NCI-H1092 (cell line): ENCODE measurements at places on chromosomes 2 and 18.

- DNase-seq = no peak
These were observed 14.1 kb downstream of the LIMS1 start for GRCh38 chr2:108548208-108549003.

DNA sequence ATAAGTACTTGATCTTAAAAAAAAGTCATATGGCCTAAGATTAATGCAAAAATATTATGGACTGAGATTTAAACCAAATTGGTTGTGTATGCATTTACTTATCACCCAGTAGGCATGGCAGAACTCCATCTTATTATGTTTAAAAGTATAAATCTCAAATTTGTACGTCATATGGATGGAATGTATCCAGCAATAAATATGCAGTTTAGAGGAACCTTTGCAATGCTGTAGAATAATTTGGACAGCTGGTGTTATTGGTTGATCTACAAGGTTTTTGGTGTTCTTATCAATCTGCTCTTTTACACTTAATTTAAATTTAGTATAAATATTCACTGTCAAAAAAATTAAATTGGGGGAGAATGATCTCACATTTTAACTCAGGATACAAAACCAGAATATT lies 640.2 kb downstream of the SATB2 start:
- DNase-seq = no peak

DNA sequence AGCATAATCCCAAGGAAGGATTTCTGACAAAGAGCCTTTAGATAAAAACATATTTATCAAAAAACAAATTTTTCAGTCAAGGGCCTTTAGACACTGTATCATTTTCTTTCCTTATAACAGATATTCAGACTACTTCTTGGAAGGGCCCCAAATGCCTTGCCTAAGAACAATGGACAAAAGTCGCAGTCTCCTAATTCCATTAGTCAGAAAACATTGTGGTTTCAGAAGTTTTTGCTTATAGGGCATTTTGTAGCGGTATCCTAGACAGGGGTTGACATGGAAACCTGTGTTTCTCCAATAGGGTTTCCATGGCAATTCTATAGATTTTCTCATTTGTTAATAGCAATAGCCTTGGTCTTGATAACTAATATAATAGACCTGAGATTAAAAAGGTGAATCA lies 36.7 kb upstream of the AGPS start:
- DNase-seq = no peak

DNA sequence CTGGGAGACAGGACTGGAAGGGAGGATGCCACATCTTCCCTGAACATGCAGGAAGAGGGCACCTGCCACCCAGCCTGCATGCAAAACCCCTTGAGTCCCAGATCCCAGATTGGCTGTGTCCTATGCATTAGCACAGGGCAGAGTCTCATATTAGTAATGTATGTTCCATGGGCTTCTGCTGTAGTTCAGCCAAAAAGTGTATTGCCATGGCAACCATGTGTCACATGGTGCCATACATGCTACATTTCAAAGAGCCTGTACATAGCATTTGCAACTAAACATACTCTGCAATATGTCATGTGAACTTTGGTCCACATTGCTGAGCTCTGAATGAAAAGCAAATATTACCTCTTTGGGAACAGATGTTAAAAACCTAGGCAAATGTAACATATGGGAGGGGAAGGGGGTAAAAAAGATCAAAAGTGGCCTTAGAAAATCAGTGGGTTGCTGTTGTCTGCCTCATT lies 78.4 kb downstream of the DPP4 start:
- no peak for DNase-seq

GRCh38 chr2:165248238-165248637 lies 9.0 kb downstream of the SCN2A start:
- DNase-seq = no peak

DNA sequence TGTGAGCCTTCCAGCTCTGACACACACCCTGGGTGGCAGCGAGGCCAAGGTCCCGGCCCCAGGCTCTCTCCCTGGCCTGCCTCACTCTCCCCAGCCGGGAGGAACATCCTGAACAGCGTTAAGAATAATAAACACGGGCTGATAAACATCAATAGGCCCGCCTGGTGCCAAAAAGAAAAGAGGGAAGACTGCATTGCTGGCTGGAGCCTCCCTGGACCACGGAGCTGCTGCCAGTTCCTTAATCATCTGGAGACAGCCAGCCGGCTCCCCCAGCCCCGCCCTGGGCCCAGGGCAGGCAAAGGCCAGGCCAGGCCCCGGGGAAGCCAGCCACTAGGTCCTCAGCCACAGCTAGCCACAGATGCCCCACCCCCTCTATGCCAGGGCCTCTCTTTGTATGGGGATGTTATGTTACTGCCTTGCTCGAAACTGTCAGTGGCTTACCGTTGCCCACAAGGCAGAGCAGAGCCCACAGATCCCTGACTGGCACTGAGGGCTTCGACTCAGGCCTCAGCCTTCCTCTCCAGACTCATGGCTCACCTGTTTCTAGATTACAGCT lies 293.7 kb downstream of the DYSF start:
- no peak for DNase-seq
